Breast epithelium (tissue), 4 donors: ENCODE measurements at places on chromosomes 5 and 9.

GRCh38 chr5:148801682-148802276, 24.6 kb upstream of the ADRB2 start:
- DNase-seq: no peak
- H3K4me1 ChIP-seq: no peaks in the 10 kb centered on the region
- no peak overlapping the region for H3K4me3 ChIP-seq
- H3K36me3 ChIP-seq: no peaks in the 10 kb centered on the region
- no peak overlapping the region for H3K27ac ChIP-seq

DNA sequence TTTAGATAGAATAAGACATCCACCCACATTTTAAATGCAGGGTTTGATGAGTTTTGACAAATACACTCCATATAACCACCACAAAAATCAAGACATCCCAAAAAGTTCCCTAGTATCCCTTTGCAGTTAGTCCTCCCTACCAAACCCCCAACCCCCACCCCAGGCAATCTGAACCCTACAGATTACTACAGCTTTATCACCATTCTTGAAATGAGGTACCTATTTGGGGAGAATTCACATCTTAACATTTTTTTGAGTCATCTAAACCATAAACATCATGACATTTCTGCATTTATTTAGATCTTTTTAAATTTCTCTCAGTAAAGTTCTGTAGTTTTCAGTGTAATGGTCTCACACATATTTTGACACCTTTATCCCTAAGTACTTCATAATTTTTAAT, 53.9 kb downstream of the PTBP3 start:
- DNase-seq: no peak
- H3K4me1 ChIP-seq: no peaks in the 10 kb centered on the region
- no peak overlapping the region for H3K27ac ChIP-seq
- no peaks in the 10 kb centered on the region for H3K36me3 ChIP-seq
- no peak overlapping the region for H3K4me3 ChIP-seq

DNA sequence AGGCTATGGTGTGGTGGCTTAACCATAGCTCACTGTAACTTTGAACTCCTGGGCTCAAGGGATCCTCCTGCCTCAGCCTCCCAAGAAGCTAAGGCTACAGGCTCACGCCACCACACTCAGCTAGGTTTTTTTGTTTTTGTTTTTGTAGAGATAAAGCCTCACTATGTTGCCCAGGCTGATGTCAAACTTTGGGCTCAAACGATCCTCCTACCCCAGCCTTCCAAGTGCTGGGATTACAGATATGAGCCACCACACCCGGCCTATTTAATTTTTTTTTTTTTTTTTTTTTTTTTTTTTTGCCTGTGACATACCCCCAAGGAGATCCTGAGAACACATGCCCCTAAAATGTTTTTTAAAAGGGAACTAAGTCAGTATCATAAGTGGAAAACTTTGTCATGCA, 10.4 kb downstream of the FUBP3 start:
- H3K36me3 ChIP-seq: no peaks in the 10 kb centered on the region
- H3K27ac ChIP-seq: no peak overlapping the region
- H3K27me3 ChIP-seq: no peaks in the 10 kb centered on the region
- DNase-seq: no peak
- H3K4me1 ChIP-seq: no peaks in the 10 kb centered on the region

DNA sequence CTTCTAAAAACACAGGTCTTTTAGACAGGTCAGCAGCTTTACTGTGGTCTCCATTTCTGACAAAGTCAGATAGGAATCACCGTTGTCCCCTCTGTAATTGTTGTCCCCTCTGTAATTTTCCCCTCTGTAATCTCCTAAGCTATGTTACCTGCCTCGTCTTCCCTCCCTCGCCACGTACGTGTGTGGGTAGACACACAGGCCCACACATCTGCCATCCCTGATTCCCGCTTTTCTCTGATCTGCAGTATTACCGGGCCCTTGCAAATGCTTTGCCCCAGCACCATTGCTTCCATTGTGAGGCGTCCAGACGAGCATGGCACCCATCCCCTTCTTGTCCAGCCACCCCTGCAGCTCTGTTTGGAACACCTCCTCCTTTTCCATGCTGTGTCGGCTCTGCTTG, 45.0 kb upstream of the POMT1 start:
- H3K27ac ChIP-seq: no peak overlapping the region
- DNase-seq: peak; percentile 6
- peaks cover 3% of the 10 kb centered on the region for H3K36me3 ChIP-seq
- H3K27me3 ChIP-seq: no peaks in the 10 kb centered on the region

DNA sequence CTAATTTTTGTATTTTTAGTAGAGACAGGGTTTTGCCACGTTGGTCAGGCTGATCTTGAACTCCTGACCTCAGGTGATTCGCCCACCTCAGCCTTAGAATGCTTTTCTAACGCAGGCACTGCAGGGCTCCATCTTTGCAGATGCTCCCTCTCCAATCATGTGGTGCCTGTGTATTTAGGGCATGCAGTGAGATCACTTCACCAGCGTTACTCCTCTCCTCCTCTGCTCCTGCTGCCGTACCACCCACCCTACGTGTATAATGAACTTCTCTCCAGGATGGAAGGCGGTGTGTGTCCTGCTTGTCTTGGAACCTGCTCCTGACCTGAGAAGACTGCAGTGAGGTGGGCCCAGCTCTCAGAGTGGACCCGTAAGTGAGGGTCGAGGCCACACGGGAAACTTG, 13.6 kb upstream of the CFAP157 start:
- no peaks in the 10 kb centered on the region for H3K36me3 ChIP-seq
- no peaks in the 10 kb centered on the region for H3K4me1 ChIP-seq
- no peak overlapping the region for H3K4me3 ChIP-seq
- no peaks in the 10 kb centered on the region for H3K27me3 ChIP-seq

DNA sequence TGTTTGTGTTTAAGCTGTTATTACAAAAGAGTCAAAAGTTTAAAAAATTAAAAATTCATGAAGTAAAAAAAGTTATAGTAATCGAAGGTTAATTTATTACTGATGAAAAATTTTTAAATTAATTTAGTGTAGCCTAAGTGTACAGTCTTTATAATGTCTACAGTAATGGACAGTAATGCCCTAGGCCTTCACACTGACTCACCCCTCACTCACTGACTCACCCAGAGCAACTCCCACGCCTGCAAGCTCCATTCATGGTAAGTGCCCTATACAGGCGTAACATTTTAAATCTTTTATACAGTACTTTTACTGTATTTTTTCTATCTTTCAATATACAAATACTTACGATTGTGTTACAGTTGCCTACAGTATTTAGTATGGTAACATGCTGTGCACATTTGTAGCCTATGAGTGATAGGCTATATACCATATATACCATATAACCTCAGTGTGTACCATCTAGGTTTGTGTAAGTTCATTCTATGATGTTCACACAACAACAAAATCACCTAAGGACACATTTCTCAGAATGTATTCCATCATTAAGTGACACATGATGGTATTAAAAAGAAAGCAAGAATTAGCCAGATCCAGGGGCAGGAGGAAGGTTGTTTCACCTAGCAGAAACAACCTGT, 40.1 kb downstream of the DCAF10 start:
- no peaks in the 10 kb centered on the region for H3K4me1 ChIP-seq
- no peaks in the 10 kb centered on the region for H3K36me3 ChIP-seq
- H3K27ac ChIP-seq: no peak overlapping the region
- no peak overlapping the region for H3K4me3 ChIP-seq
